Stimulated activated CD8-positive, alpha-beta memory T cell treated with anti-CD3 and anti-CD28 coated beads, Interleukin-7, amount 100 ng/mL, for 1 hour (primary cell): ENCODE measurements at places on chromosomes 3 and 15.

DNA sequence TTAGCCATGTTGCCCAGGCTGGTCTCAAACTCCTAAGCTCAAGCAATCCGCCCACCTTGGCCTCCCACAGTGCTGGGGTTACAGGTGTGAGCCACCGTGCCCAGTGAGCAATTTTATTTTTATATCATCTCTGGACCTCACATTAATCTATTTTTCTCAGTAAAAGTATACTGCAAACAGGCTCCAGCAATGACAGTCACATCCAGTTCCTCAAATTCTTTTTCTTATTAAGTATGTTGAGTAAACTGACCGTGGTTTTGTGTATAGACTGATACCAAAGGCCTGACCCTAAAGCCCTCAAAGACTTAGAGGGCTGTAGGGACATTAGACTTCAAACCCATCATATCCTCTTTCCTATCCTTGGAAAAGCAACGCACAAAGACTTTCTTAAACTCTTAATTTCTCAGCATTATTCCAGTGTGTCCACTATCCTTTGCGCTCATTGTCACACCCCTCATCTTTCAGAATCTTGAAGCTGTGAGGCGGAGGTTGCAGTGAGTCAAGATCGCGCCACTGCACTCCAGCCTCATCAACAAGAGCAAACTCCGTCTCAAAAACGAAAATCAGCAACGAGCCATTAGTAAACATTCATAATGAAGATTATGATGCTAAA, 2.0 kb downstream of the NGLY1 start:
- DNase-seq = no peak

- DNase-seq = no peak
Measured at GRCh38 chr15:99481951-99482230, 83.9 kb upstream of the MEF2A start.

DNA sequence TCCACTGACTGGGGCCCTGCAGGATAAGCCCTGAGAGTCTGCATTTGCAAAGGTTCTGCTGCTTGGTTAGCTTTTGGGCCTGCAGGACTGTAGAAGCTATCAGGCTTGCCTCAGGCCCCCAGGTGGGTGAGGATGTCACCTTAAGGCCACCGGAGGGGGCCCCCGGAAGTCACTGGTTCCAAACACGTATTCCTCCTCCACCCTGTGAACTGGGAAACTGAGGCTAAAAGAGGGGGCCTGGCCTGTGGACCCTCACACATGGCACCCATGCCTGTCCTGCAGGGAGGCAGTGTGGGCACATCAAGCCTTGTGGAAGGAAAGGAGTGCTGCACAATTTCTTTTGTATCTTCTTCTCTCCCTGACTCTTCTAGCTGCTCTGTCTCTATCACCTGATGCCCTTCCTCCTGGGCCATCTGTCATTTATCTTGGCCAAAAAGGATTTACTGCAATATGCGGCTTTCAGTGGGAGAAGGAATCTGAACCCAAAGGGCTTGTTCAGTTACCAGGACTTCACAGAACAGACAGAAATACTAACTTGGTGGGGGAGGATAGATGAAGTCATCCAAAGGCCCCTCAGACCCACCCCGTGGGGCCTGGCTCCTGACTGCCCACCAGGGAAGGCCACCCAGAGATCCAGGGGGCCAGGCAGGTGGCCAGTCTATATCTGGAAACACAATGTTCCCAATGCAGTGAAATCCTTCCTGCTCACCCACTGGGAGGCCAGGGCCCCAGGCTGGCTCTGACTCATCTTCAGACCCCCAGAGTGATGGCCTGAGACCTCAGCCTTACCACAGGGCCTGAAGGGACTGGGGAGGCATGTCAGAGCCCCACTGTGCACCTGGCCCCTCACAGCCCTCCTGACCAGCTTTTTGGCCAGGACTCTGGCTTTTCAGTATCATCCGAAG, 18.3 kb downstream of the UBAP1L start:
- no peak for DNase-seq

DNA sequence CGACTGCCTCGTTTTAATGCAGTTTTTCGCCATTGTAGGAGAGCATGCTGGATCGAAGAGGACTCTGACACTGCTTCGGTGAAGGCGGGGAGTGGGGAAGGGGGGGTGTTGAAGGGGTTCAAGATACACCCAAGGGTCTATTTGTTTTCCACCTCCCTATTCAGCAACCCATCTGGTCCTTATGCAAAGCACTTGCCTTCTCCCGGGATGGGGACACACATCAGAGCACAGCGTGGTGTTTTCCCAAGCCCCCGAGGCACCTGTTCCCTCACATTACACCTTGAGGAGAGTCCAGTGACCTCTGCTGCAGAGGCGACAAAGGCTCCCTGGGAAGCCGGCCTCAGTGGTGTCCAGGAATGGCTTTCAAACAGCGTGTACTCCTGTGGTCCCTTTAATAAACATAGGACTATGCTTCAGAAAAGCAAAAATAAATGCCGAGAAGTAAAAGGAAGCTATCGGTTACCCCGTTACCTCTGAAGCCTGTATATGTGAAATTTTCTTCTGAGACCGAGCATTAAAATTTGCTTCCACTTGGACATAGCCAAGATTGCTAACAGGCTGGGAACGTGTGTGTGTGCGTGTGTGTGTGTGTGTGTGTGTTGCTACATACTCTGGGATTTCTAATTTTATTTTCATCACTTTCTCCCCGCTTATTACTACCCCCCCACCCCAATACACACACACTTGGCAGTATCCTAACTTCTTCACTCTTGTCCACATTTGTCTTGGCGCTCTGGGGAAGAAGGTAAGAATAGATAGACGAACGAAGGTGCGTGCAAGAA, 53.2 kb downstream of the CCDC54 start:
- DNase-seq = no peak

GRCh38 chr3:60555686-60556354, 695.4 kb downstream of the FHIT start:
- DNase-seq = no peak

GRCh38 chr3:149044339-149045083, 41.8 kb downstream of the HLTF start:
- no peak for DNase-seq

- no peak for DNase-seq
Measured at GRCh38 chr3:13588993-13589392, 40.1 kb downstream of the FBLN2 start.

- no peak for DNase-seq
Measured at GRCh38 chr3:24315971-24316370, 178.7 kb downstream of the THRB start.

DNA sequence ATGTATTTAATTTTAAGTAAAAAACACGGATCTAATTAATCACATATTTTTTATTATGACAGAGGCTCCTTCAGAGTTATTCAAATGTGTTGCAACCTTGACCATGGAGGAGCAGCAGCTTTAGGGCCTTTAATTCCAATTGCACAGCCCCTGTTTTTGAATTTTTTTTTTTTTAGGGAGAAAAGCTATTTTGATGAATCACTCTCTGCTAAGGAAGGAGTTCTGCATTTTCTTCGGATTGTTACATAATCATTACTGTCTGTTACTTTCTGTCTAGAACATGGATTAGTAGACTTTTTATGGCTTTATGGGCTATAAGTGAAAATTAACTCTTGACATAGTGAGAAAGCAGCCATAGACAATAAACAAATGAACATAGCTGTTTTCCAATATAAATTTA, 90.8 kb downstream of the MCTP2 start:
- no peak for DNase-seq

DNA sequence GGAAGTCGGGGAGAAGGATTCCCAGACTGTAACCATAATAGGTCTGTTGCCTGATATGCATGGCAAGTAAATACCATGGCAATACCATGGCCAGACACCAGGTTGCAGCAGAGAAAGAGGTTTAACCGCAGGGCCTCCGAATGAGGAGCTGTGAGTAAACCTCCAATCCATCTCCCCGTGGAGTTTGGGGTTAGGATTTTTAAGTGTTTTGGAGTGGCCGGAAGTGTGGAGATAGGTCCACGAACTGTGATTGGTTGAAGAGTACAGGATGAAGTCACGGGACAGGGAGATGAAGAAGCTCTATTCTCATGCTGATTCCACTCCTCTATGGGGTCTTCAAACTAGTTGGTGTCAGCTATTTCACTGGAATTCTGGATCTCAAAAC, 127.9 kb downstream of the ST8SIA2 start:
- DNase-seq = no peak

- no peak for DNase-seq
Measured at GRCh38 chr15:51647128-51647562, 24.6 kb upstream of the DMXL2 start.

DNA sequence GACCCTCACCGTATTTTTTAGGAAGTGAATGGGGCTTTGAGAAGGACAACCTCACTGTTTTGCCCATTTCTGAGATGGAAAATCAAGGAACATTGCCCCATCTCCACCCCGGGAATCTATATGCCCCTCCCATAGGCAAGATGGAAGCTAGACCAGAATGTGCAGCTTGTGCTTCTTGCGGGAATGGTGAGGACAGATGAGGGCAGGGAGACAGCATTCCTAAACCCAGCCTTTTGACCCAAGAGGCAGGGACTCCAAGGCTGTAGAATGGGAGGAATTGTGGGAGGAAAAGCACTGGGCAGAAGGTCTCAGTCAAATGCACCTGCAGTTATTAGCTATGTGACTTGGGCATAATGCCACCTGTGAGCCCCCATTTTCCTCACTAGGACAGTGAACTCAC, 66.9 kb downstream of the SMAD3 start:
- no peak for DNase-seq

DNA sequence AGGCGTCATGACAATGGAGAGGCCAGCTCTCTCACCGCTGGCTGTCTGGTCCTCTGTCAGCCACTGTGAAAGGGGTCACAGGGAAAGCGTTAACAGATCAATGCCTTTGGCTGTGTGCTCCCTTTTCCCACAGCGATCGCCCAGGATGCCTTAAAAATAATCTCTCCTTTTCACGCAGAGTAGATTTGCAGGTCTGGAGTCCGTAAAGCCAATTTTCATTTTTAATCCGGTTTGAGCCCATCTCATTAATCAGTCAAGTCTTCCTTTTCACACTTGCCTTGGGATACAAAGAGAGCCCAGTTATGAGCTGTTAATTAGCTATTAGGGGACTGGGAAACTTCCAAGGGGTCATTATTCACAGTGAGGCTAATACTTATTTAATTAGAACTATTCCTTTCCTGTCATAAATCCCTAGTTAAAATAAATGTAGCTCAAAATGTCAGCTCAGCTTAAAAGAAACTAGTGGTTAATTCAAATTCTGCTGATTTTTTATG, 104.3 kb upstream of the RASGRP1 start:
- no peak for DNase-seq

GRCh38 chr3:166860217-166860616, 519.9 kb downstream of the ZBBX start:
- no peak for DNase-seq

- no peak for DNase-seq
Measured at GRCh38 chr15:65275728-65276126, 11.0 kb downstream of the PARP16 start.

DNA sequence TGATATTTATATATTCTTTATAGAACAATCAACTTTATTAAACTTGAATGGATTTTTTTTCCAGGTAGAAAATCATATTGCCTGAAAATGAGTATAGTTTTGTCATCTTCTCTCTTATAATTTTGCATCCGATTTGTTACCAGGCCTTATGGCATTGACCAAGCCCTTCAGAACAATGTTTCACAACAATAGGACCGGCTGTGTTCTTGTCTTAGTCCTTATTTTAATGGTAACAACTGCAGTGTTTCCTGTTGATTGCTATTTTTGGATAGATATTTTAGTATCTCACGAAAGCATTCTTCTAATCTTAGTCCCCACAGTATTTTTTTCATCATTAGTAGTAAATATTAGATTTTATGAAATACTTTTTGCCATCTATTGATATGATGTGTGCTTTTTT, 88.1 kb upstream of the ANKRD34C start:
- no peak for DNase-seq

GRCh38 chr3:59908701-59909100, 858.9 kb upstream of the CFAP20DC start:
- no peak for DNase-seq

DNA sequence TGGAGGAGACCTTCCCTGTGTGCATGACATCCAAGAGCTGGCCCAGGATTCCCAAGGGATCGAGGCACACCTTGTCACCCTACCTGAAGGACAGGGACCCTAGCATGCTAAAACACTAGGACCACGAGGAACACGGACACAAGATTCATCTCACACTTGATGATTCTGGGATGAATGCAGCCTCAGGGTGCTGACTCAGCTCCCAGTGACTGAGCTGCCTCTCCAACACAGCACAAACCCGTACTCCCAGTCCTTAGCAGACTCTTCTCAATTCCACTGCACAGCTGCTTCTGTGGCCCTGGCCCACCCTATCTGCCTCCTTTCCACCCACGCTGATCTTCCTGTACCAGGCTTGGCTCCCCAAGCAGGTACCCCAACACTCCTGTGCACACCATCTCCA, 9.1 kb upstream of the OXTR start:
- DNase-seq = no peak

DNA sequence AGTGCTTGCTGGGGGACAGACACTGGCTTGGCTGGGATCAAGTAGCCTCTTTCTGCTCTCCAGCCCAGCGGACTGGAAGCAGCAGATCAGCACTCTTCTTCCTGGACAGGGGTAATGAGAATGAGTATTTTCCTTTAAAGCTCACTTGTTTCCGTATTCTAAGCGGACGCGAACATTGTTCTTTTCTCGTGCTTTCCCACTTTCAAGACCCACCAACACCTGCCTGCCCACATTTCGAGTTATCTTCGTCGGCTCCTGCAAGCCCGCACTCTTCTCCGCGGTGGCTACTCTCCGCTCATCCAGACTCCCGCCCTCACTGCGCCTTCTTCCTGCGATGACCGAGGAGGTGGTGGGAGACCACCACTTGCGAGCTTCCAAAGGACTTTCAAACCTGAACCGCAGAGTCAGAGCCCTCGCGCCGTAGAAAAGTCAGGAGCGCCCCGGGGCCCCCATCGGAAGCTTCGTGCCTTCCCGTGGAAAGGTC, 1.6 kb upstream of the PPM1L start:
- DNase-seq = no peak

- no peak for DNase-seq
Measured at GRCh38 chr3:168534761-168535160, 439.0 kb upstream of the GOLIM4 start.

GRCh38 chr15:86609275-86609674, 529.6 kb downstream of the AGBL1 start:
- no peak for DNase-seq

DNA sequence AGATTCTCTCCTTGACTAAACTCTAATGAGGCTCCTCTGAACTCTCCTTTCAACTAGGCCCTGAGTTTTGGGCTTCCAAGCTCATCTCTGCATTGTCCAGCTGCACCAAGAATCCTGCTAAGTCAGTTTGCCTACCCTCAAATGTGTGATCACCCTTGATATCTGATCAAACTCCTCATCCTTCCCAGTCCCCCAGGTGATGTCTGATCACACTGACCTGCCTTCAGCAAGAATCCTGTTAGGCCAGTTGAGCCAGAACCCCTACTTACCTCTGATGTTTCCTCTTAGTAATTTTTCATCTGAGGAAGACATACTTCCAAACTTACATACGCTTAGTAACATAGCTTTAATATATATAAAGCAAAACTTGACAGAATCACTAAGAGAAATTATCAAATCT, 28.8 kb downstream of the SUMF1 start:
- DNase-seq = no peak
